ENCODE measurements at places on chromosomes 3 and 15. TPM values are rescaled to one million over a fixed set of nuclear protein-coding genes. Genes with fewer than 3 reads are reported as not detected.

GRCh38 chr15:89903015-89903857, 9.4 kb upstream of the AP3S2 start:
- DNase-seq = no peak

- DNase-seq = no peak
These were observed 292.5 kb downstream of the SHQ1 start for GRCh38 chr3:72555714-72556113.

SRGAP3 gene
- total RNA-seq = 7.9 TPM

DNA sequence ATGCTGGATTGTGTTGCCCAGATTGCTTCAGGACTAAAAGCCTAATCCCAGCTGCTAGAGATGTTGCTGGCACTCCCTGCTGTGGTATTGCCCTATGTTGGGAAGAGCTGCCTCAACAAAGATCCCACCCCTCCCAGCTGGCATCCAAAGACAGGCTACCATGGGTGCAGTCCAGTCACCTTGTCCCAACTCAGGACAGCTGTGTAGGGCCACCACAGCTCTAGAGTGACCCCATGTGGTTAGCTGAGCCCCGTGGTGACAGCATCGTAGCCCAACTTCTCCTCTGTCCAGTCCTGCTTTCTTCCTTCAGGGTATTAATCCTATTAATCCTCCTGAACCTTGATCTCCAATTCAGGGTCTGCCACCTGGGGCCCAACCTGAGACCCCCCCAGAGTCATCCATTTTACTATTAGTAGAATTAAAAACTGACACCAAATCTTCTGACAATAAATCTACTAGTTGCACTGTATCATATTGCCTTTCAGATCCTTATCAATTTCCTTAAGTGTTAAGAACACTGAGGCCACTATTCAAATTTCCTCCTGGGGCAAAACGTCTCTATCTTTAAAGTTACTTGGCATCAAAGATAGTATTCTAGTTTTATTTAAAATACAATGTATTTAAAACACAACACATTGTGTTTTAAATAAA, 83.5 kb downstream of the AQP9 start:
- no peak for DNase-seq

GRCh38 chr3:76242886-76243753, 457.8 kb upstream of the ZNF717 start:
- DNase-seq = no peak

ARGFX gene
- total RNA-seq = not detected

PTX3 gene
- 1.7 TPM for total RNA-seq

- no peak for DNase-seq
These were observed 178.8 kb downstream of the NSMCE3 start for GRCh38 chr15:29090617-29091466.

LCTL gene
- not detected for total RNA-seq

- DNase-seq = no peak
These were observed 114.3 kb upstream of the CACNA2D3 start for GRCh38 chr3:54008099-54008498.

DNA sequence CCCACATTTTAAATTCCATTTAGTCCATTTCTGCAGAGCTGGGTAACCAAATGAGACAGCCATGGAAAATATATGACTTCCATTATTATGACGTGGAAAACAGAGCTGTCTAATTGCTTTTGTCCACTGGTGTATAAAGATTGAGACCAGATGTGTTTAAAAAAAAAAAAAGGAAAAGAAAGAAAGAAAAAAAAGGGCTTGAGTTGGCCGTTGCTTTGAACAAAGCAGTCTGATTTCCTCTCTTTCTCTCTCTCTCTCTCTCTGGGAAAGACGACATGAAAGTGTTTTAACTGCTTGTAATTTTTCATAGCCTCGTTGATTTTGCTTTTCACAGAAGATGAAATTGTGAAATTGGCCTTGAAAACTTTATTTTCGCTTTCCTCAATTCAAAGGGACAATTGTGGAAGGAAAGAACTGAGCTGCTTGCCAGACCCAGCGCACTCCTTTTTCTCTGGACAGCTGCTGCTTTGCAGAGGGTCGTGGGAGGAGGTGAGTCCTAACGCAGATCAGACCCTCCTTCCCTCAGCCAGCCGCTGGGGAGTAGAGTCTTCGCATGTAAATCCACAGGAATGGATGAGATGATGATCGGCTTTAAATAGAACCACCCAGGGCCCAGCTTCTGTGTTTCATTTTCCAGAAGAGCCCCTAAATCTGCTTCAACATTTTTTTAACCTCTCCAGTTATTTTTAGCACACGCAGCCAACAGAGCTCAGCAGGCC, 42.8 kb upstream of the UBE2E1 start:
- no peak for DNase-seq

TRAT1 gene
- total RNA-seq = 2.3 TPM

GRCh38 chr3:113948015-113948917, 453 bp downstream of the ZDHHC23 start:
- DNase-seq = no peak

GRCh38 chr15:35963326-35963725, 417.4 kb upstream of the DPH6 start:
- DNase-seq = no peak

DNA sequence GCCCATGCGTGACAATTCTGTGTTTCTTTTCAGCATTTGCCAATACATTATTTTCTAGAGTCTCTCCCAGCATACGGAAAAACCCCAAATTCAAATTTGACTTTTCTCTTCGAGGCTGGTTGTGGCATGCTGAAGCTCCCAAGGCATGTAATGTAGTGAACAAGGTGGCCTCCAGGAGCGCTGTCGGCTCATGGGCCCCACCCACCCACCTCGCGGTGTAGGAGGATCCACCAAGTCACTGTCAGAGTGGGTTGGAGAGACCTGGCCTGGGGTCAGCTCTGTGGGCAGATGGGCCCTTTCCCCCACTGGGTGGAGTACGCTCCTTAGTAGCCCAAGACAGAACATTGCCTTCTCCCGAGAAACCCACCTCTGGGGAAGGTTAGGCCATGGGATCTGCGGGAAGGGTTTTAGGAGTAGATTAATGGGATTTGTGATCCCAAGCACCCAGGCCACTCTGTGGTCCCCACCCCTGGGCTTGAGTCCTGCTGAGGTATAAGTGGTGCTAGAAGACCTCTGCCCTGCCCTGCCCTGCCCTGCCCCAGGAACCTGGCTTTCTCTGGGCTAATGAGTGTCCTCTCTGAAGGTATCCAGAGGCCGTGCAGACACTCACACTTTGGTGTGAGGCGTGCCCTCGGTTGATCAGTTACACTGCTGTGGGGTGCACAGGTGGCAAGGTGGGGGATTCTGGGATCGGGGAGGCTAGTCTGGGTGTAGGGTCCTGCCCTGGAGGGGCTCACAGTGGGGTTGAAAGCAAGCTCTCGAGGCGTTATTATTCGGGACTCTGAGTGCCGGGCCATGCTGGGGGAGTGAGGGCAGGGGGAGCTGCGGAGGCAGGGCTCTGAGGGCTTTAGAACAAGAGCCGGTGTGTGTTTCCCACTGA, 97.9 kb downstream of the APBA2 start:
- DNase-seq = no peak

GRCh38 chr3:8665407-8665896, 20.9 kb upstream of the SSUH2 start:
- no peak for DNase-seq

- DNase-seq = no peak
These were observed 10.0 kb downstream of the GATA2 start for GRCh38 chr3:128482666-128483656.

All from esophagus squamous epithelium (tissue), 5 donors.